Effector memory CD8-positive, alpha-beta T cell (primary cell): ENCODE measurements at places on chromosomes 3 and 15.

- no peak overlapping the region for H3K4me3 ChIP-seq
- H3K4me1 ChIP-seq = no peaks in the 10 kb centered on the region
- DNase-seq = no peak
These were observed 41.3 kb upstream of the ROBO2 start for GRCh38 chr3:76998555-76998954.

- H3K27ac ChIP-seq = no peak overlapping the region
- no peak for DNase-seq
- H3K4me1 ChIP-seq = no peaks in the 10 kb centered on the region
- H3K4me3 ChIP-seq = no peak overlapping the region
These were observed 17.4 kb upstream of the NOX5 start for GRCh38 chr15:68997050-68997449.

- peak; percentile 27 for DNase-seq
- no peak overlapping the region for H3K4me3 ChIP-seq
- H3K27ac ChIP-seq = no peak overlapping the region
- no peaks in the 10 kb centered on the region for H3K4me1 ChIP-seq
- no peaks in the 10 kb centered on the region for H3K36me3 ChIP-seq
These were observed 199.5 kb downstream of the GOLGA6L6 start for GRCh38 chr15:20341901-20342600.

DNA sequence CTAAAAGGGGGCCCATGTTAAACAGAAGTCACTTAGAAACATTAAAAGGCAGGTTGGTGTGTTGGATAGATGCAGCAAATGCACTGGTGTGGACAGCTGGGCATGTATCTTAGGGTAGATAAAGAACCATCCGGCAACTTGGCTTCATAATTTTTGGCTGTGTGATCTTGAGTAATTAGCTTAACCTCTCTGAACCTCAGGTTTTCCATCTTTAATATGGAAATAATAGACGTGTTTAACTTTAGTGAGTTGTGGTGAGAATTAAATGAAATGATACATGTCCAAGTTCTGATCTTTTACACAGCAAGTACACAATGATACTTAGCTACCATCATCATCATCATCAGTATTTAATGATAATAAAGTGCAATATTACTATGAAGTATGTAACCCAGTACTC lies 330.4 kb downstream of the FOXP1 start:
- peaks cover 4% of the 10 kb centered on the region for H3K4me1 ChIP-seq
- no peaks in the 10 kb centered on the region for H3K36me3 ChIP-seq
- no peak overlapping the region for H3K27ac ChIP-seq
- H3K27me3 ChIP-seq = no peaks in the 10 kb centered on the region
- no peak overlapping the region for H3K4me3 ChIP-seq

- peaks cover 11% of the 10 kb centered on the region for H3K36me3 ChIP-seq
- peak; percentile 41 for DNase-seq
- peaks cover 46% of the 10 kb centered on the region for H3K4me1 ChIP-seq
- peak overlapping the region; percentile 97 for H3K27ac ChIP-seq
These were observed 73.8 kb downstream of the MCTP2 start for GRCh38 chr15:94305133-94305532.

DNA sequence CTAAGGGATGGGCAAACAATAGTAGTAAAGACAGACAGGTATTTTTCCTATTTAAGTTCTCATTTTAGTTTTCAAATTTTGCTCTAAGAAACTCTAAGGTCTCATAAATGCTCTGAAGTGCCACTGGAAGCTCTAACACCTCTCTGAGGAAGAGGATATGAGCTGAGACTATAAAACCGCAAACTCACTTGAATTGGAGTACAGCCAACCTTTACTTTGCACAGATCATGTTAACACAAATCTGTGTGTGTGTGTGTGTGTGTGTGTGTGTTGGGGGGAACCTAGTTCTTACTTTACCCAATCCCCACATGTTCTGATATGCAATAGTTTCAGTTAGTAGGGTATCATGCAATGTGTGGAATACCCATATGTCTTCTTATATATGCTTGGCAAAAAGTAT lies 446.8 kb downstream of the CHL1 start:
- H3K4me3 ChIP-seq = no peak overlapping the region
- H3K4me1 ChIP-seq = no peaks in the 10 kb centered on the region
- H3K27ac ChIP-seq = no peak overlapping the region
- no peak for DNase-seq
- no peaks in the 10 kb centered on the region for H3K36me3 ChIP-seq

DNA sequence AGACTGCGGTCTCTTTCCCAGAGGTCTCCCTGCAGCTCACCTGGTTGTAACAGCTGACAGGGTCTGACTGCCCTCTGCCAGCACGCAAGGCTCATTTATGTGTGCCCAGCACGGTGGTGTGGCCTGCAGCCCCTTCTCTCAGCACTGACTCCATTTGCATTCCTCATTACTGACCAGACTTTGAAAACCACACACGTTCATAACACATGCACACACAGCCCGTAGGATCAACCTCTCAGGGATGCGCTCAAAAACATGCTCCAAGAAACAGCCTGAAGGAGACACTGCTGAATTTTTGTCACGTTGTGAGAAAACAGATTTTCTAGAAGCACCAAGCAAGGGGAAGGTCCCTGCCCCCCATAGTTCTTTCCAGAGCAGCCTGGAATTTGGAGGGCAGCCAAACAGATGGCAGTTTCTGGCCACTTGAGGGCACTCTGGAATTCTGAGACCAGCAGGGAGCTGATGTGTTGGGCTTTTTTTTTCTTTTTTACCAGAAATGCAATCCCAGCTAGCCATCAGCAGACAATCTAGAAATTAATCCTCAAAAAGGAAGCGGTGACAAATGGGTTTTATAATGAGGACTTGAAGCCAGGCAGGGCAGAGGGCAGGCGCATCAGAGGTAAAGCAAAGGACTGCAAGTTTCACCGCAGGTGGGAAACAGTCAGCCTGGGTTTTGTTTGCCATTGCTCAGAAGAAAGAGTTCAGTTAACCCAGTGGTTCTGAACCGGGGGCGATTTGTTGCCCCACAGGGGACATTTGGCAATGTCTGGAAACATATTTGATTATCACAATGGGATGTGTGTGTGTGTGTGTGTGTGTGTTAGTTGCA lies 170.5 kb upstream of the PROK2 start:
- H3K27me3 ChIP-seq = peaks cover 12% of the 10 kb centered on the region
- H3K4me3 ChIP-seq = no peak overlapping the region
- DNase-seq = no peak

- no peak overlapping the region for H3K4me3 ChIP-seq
- H3K36me3 ChIP-seq = no peaks in the 10 kb centered on the region
- DNase-seq = no peak
- peaks cover 4% of the 10 kb centered on the region for H3K27me3 ChIP-seq
- no peak overlapping the region for H3K27ac ChIP-seq
These were observed 23.5 kb upstream of the ATP10A start for GRCh38 chr15:25886498-25887140.

- H3K27ac ChIP-seq = no peak overlapping the region
- DNase-seq = no peak
- H3K36me3 ChIP-seq = peaks cover 2% of the 10 kb centered on the region
- no peak overlapping the region for H3K4me3 ChIP-seq
- H3K4me1 ChIP-seq = no peaks in the 10 kb centered on the region
- no peaks in the 10 kb centered on the region for H3K27me3 ChIP-seq
These were observed 24.8 kb upstream of the CMTM7 start for GRCh38 chr3:32366638-32367397.

DNA sequence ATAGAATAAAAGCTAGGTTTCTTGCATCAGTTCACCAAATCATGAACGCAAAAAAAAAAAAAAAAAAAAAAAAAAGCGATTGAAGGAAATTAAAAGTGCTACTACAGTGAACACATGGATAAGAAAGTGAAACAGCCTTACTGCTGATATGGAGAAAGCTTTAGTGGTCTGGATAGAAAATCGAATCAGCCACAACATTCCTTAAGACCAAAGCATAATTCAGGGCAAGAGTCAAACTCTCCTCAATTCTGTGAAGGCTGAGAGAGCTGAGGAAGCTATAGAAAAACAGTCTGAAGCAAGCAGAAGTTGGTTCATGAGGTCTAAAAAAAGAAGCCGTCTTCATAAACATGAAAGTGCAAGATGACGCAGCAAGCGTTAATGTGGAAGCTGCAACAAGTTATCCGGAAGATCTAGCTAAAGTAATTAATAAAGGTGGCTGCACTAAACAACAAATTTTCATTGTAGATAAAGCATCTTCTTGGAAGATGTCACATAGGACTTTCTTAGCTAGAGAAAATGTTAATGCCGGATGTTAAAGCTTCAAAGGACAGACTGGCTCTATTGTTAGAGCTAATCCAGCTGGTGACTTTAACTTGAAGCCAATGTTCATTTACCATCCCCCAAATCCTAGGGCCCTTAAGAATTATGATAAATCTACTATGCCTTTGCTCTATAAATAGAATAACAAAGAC lies 19.2 kb downstream of the P3H2 start:
- H3K36me3 ChIP-seq = no peaks in the 10 kb centered on the region
- no peak overlapping the region for H3K27ac ChIP-seq
- peak overlapping the region; percentile 28 for H3K4me3 ChIP-seq

DNA sequence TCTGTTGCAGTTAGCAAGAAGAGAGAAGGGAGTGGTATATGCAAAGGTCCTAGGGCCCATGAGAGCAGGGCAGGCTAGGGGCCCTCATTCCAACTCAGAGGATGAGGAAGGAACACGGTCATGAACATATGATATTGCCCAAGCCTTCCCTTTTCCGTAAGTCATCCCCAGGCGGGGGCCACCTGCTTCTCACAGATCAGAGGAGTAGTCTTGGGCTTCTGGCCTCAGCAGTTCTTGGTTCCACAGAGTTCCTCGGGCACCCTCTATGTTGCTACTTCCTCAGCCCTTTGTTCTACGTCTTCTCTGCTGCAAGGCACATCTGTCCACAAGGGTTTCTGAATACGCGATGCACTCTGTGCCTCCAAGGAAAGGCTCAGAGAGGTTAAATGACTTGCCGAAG lies 25.3 kb downstream of the EPHB3 start:
- no peaks in the 10 kb centered on the region for H3K36me3 ChIP-seq
- DNase-seq = no peak
- H3K27ac ChIP-seq = no peak overlapping the region
- peaks cover 25% of the 10 kb centered on the region for H3K27me3 ChIP-seq
